ENCODE measurements at places on chromosomes 4 and X.

- DNase-seq: no peak
Observed at GRCh38 chrX:108025376-108025775, 19.5 kb upstream of the VSIG1 start.

GRCh38 chr4:16119981-16120380, 36.2 kb upstream of the PROM1 start:
- no peak for DNase-seq

GRCh38 chr4:6242271-6243029, 27.2 kb upstream of the WFS1 start:
- DNase-seq: no peak

DNA sequence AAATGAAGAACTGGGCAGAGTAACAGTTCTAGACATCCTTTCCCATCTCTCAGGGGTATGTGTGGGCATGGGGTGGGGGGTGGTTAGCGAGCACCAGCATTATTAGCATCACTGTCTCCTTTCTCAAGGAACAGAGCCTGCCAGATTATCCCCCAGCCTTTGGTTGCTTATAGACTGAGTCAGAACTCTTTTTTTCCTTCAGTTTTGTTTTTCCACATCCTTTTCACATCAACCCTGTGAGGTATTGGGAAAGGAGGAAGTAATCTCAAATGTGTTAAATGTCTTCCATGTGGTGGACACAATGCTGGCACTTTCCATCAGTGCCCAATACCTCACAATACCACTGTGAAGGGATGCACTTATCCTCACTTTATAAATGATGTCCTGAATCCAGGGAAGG, 3.1 kb upstream of the FGF16 start:
- no peak for DNase-seq

DNA sequence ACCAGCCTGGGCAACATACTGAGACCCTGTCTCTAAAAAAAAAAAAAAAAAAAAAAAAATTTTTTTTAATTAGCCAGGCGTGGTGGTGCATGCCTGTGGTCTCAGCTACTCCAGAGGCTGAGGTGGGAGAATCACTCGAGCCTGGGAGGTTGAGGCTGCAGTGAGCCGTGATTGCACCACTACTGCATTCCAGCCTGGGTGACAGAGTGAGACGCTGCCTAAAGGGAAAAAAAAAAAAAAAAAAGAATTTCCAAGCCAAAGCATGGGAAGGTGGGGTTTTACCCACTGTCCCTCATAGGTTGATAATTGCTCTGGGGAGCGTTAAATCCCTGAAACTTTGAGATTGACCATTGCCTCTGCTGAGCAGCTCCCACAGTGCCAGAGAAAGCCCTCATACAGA, 427.5 kb downstream of the BCOR start:
- no peak for DNase-seq

DNA sequence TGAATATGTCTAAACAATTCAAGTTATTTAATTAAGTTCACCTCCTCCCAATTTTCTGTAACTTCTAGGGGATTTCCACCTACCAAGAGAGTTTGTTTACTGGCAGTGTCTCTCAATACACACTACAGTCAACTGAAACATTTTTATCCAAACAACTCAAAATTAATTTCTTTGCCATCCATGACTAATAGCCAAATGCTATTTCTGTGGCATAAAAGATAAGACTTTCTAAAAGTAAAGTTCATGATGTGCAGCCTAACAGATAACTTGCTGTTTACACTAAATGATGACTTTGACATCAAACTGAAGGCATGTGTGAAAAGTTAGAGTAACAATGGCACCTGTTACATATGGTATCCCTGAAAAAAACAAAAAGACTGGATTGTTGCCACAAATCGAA, 7.3 kb downstream of the TAB3 start:
- no peak for DNase-seq

DNA sequence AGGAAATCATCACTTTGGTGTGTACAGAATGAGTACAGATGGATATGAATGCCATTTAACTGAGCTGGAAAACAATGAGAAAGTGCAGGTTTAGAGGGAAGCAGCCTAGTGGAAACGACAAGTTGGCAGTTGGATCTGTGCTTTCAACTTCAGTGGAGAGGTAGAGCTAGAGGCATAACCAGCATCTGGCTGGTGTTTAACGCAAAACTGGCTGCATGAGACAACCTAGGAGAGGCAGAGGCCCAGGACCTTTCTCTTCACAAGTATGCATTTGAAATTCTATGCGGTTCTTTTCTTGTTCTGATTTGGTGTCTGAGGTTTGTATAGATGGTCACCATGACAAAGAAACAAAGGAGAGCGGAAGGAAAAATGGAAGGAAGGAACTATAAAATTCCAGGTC, 63.1 kb downstream of the ANXA5 start:
- DNase-seq: no peak

DNA sequence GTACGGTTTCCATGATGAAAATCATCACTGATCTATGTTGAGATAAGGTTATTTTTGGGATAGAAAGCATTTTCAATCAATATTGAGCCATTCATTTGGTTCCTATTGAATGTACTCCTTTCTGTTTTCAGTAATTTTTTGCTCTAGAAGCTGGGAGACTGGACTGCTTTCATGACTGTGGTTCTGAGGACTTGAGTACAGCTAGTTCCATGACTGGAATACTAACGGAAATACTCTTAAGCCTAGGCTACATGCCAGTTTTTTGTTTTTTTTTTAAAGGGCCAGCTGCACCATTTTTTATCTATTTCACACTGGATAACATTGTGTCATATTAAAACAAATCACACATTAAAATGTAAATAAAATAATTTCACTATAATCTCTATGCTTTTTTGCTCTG, 16.7 kb downstream of the PRR32 start:
- DNase-seq: no peak

Data from T-helper 17 cell (primary cell).